ENCODE measurements at places on chromosomes 5 and 9. TPM values are rescaled to one million over a fixed set of nuclear protein-coding genes. Genes with fewer than 3 reads are reported as not detected.

DNA sequence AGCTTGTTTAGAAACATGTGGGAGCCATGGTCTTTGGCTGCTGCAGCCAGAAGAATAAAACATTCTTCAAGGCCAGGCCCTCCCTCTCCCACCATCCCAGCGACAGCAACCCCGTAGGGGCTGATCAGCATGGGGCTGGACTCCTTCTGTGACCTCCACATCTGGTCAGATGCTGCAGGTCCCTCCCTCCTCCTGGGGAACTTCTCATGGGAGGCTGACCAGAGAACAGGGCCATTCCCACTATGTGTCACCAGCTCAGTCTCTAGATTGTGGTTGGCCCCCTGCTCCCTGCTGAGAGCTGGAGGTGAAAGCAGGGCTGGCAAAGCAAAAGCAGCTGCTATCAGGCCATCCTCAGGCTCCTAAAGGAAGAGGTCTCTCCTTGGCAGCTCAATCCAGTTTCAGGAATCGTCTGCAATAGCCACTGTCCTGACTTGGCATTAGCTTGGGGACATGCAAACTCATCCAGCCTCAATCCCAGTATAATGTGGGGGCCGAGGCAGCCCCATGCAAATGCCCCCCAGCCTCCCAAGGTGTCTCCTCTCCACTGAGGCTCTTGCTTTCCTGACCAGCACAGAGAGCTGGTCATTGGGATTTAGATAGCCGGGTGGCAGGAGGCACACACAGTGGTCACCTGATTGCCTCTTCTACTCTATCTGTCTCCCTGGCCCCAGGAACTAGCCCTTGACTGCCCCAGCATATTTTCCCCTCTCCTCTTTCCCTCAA is 81.5 kb downstream of the NRG2 start:
- H3K4me1 ChIP-seq = no peaks in the 10 kb centered on the region
- H3K27ac ChIP-seq = no peak overlapping the region
- peaks cover 10% of the 10 kb centered on the region for H3K27me3 ChIP-seq
- H3K36me3 ChIP-seq = no peaks in the 10 kb centered on the region
- no peak for DNase-seq

DNA sequence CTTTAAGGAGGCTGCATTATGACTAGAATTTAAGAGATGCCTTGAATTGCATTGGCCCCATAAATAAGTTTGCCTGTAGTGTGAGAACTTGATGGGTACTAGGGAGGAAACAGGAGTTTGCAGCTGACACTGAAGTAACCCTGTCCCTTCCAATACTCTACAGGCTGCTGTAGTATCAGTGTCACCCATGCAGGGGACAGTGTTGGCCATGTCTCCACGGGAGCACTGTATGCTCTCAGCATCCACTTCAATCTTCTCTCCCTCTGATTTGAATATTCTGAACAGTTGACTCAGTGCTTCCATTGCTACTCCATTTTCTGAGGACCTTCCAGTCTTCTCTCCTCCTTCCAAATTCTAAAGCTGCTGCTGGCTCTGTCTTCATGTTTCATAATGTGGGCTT is 11.4 kb upstream of the IFNA14 start:
- H3K4me3 ChIP-seq = no peak overlapping the region
- H3K27ac ChIP-seq = no peak overlapping the region
- DNase-seq = no peak

- H3K36me3 ChIP-seq = no peaks in the 10 kb centered on the region
- H3K4me3 ChIP-seq = no peak overlapping the region
- no peaks in the 10 kb centered on the region for H3K4me1 ChIP-seq
- H3K27me3 ChIP-seq = no peaks in the 10 kb centered on the region
Observed at GRCh38 chr9:106020186-106020585, 325.8 kb downstream of the TMEM38B start.

DNA sequence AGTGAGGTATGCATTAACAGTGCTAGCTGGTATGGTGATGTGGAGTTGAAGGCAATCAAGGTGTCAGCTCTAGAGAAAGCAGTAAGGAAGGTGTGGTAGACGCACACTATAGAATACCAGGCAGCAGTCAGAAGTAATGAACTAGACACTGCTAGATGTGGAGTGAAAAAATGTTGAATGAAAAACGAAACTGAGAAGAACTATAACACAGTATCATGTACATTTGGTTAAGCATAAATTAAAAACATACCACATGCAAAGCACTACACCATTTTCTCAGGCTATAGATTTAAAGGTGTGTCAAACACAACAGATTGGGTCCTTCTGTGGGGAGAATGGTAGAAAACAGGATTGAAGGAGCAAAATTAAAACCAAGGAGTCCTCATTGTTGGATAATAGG is 15.4 kb downstream of the ZNF622 start:
- no peak overlapping the region for H3K4me3 ChIP-seq
- no peaks in the 10 kb centered on the region for H3K27me3 ChIP-seq
- no peak for DNase-seq
- H3K4me1 ChIP-seq = no peaks in the 10 kb centered on the region

GRCh38 chr9:124329206-124329792 is 71.5 kb downstream of the NEK6 start:
- peaks cover 4% of the 10 kb centered on the region for H3K36me3 ChIP-seq
- H3K4me3 ChIP-seq = no peak overlapping the region
- no peaks in the 10 kb centered on the region for H3K4me1 ChIP-seq
- H3K27ac ChIP-seq = no peak overlapping the region

Gene TLE1
- total RNA-seq = 60.8 TPM

Data from endothelial cell of umbilical vein (primary cell).